Mesenteric fat pad (tissue), 1 donor: ENCODE measurements at places on chromosomes 4 and X.

GRCh38 chr4:37597034-37597433 is 89.1 kb downstream of the RELL1 start:
- DNase-seq: no peak

DNA sequence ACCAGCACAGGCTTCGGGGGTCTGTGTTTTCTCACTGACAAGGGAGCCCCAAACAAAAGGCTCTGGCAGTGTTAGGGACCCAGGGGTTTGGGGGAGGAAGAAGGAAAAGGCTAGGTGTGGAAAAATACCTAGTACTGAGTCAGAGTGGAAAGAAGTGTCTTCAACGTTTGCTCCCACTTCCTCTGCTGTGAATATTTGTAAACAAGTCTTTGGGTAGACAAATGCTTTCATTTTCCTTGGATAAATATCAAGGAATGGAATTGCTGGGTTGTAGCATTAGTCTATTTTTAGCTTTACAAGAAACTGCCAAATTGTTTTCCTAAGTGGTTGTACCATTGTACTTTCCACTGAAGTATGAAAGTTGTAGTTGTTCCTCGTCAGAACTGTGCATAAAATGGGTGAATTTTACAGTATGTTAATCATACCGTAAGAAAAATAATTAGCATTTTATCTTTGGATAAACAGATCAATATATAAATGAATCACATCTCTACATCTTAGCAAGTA is 17.4 kb downstream of the COL4A5 start:
- no peak for DNase-seq

GRCh38 chr4:99324361-99324760 is 3.2 kb upstream of the ADH1B start:
- no peak for DNase-seq

- DNase-seq: no peak
Measured at GRCh38 chrX:3384327-3384726, 37.9 kb upstream of the MXRA5 start.
